ENCODE measurements at places on chromosomes 2 and 18.
A peak's percentile ranks its signal among the peaks of the same experiment; 100 is the strongest.

- DNase-seq: peak; percentile 73
Measured at GRCh38 chr2:111168528-111169239, 48.0 kb downstream of the BCL2L11 start.

DNA sequence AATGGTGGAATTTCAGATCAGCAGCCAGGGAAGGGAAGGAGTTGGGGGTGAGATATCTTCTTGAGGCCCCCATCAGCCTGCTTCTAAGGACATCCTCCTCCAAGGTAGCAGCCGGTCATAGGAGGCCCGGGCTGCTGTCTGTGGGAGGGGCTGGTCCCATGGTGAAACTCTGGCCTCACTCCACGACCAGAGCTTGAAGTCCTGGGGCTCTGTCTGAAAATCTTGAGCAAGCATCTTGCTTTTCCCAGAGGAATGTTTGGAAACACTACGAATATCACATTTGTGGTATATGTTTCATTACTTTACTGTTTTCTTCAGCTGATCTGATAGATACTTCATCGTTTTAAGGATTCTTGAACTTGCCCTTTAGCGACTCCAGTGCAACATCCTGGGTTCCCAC lies 103.7 kb downstream of the CTAGE1 start:
- no peak for DNase-seq

- DNase-seq: peak; percentile 15
Measured at GRCh38 chr2:236674646-236675045, 105.0 kb downstream of the ACKR3 start.

DNA sequence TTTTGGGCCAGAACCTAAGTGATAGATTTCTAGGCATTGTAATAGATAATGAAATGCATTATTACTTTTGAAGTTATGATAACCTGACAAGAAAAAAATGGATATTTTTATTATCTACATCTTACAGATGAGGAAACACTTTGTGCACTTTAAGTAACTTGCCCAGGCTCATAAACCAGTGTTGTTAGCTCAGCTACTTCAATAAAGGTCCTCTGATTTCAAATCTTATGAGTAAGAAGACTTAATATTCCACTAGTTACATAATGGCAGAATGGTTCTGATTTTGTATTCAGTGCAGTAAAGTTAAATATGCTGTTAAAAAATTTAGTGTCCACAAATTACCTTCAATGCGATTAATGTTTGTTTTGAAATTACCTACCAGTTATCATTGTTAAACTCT lies 199.0 kb downstream of the BABAM2 start:
- no peak for DNase-seq

DNA sequence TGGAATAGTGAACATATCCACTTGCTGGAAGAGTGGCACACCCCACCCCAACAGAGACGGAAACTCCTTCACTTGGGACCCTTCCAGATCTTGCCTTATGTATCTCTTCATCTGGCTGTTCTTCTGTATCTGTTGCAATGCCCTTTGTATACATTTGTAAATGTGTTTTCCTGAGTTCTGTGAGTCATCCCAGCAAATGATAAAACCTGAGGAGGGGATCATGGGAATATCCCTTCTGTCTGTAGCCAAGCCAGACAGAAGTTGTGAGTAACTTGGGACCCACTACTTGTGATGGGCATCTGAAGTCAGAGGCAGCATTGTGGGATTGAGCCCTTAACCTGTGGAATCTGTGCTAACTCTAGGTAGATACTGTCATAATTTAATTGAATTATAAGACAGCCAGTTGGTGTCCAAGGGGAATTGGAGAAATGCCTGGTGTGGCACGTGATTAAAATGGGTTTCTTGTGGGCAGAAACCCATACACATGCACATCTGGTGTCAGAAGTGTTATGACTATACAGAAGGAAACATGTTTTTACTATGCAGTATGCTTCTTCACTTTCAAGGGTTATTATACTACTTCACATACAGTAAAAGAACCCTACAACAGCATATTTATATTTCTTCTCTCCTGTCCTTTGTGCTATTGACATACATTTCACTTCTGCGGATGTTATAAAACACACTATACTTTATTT lies 32.3 kb upstream of the TMEM247 start:
- DNase-seq: no peak

DNA sequence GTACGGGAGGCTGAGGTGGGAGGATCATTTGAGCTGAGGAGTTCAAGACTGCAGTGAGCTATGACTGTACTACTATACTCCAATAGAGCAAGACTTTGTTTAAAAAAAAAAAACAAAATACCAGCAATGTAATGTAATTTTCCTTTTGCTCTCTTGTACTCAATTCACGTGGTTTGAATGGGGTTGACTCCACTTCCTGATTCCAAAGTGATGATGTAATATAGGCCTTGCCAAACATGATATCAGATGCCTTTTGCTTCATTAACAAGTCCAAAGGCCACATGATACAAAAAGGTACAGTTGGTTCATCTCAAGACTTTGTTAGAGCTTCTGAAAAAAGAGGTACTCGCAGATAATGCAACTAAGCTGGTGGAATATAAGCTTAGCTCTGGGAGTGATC lies 321.8 kb downstream of the ZEB2 start:
- no peak for DNase-seq

- DNase-seq: no peak
Measured at GRCh38 chr2:27897717-27898116, 7.2 kb downstream of the BABAM2 start.

DNA sequence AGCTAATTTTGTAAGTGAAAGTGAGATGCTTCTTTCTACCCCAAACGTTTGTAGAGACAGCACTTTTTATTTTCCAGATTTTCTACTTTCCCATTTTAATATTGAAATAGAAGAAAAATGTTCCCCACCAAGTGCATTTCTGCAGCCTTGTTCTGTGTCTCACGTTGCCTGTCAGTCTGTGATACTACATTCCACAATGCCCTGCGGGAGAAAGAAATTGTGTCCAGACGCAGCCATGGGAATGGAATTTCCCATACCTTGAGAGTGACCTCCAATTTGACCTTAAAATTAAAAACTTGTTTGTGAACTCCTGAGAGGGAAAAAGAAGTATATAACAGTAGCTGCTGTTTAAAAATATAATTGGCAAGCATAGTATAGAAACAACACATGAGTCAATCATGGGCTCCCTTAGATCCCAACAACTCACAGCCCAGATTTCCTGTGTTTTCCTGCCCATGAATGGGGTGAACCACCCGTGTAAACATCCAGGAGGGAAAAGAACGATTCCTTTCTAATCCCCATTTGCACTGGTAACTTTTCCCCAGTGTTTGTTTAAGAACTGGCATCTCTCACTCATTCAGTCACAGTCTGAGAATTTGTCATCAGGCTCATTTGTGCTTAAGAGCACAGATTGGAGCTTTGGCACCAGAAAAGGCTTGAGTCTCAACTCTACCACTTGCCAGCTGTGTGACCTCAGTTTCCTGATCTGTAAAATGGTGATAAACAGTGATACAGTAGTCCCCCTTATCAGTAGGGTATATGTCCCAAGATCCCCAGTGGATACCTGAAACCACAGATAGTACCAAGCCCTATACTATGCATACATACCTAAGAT lies 166.1 kb upstream of the ZNF521 start:
- DNase-seq: no peak

GRCh38 chr2:191391171-191391570 lies 146.0 kb downstream of the MYO1B start:
- no peak for DNase-seq

DNA sequence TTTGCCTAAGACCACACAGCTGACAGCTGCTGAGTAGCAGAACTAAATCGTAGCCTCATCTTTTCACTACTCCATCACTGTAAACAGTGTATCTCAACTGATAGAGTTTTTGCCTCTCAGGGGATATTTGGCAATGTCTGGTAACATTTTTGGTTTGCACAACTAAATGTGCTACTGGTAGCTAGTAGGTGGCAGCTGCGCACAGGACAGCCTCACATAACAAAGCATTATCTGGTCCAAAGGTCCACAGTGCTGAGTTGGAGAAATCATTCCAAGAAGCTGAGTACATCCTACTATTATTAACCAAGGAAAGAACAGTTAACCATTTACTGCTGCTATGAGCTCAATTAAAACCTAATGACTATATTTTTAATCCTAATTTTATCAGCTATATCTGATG lies 6.1 kb upstream of the CCDC102B start:
- no peak for DNase-seq

DNA sequence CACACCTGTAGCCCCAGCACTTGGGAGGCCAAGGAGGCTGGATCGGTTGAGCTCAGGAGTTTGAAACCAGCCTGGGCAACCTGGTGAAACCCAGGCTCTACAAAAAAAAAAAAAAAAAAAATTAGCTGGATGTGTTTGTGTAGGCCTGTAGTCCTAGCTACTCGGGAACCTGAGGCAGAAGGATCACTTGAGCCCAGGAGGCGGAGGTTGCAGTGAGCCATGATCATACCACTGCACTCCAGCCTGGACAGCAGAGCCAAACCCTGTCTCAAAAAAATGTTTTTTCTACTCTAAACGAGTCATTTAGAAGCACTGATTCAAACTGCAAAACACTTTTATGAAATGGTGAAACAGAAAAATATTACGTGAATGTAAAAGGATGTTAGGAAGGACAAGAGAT lies 69.1 kb upstream of the SLC39A10 start:
- DNase-seq: no peak

- no peak for DNase-seq
Measured at GRCh38 chr2:9797681-9798556, 45.4 kb upstream of the TAF1B start.

GRCh38 chr2:135546436-135546835 lies 15.2 kb downstream of the R3HDM1 start:
- DNase-seq: no peak

DNA sequence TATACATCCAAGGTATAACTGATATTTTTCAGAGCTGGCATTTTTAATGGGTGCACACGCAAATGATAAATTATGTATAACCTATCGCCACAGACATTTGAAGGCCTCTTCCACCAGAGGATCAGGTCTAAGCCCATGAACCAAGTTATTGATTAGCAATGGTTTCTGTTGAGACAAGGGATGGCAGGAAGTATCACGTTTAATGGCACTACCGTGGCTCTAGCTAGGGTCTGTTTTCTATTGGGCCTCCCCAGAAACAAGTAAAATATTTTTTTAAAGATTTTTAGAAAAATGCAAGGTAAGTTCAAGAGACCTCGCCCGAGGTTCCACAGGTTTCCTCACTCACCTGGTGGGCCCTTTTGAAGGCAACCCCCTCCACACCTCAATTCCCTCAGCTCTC lies 667 bp downstream of the GFPT1 start:
- DNase-seq: no peak

DNA sequence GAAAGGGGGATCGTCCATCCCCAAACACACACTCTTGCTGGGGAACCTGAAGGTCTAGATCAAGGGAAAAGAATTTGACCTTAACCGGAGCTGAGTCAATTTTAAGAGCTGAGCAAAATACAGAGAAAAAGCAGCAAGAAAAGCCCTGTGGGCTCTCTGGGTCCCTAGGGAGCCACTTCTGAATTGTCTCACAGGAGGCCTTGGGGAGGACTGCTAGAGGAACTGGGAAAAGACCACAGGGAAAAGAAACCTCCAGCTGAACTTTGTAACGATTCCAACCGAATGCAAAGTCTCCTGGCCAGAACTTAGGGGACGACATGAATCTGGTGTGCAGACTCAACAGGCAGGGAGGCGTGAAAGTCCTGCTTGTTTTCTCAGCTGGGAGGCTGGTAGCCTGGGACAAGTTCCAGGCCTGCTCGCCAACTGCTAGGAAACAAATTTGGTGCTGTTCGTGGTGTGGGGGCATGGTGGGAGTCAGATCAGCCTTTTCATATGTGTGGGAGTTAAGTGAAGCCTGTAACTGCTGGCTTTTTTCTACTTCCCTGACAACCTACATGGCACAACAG lies 644.6 kb upstream of the CNTNAP5 start:
- DNase-seq: no peak

- no peak for DNase-seq
Measured at GRCh38 chr2:156476850-156477206, 40.6 kb downstream of the GPD2 start.

GRCh38 chr2:32627814-32628579 lies at the start of gene TTC27:
TSS of gene TTC27 (plus strand) at chr2:32628050. CDS start at chr2:32628293, 243 bp downstream.
- DNase-seq: peak; percentile 95

DNA sequence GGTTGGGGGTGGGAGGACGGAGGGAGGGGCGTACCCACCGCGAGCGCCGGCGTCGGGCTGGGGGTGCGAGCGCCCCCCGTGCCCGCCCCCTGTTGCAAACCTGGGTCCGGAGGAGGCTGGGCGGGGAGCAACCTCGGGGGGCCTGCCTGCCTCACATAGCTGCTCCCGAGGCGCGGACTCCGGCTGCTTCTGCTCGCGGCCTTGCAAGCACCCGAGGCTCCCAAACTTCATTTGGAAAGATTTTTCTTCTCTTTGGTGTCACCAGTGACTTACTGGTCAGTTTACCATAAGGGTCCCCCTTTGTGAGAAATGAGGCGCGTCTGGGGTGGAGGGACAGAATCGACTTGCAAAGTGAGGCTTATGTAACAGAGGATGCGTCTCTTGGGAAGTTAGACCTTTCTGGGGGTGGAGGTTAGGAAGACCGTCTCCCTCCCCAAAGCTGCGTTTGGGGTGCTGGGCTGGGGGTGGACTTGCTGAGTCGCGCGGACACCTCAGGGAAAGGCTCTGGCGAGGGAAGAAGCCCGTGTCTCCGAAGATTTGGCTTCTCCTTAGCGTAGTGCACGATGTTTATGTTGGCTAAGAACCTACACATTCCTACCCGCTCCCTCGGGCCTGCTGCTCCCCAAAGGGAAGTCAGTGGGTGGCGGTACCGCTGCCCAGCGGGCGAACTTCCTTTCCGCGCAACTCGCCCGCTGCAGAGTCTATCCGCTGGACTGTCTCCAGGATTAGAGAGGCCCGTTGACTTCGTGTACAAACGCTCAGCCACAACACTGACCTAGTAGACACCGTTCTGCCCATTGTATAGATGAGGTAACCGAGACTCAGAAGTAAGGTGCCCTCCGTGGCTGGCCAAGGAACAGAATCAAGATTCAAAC lies 559 bp downstream of the TMEM37 start:
- no peak for DNase-seq

DNA sequence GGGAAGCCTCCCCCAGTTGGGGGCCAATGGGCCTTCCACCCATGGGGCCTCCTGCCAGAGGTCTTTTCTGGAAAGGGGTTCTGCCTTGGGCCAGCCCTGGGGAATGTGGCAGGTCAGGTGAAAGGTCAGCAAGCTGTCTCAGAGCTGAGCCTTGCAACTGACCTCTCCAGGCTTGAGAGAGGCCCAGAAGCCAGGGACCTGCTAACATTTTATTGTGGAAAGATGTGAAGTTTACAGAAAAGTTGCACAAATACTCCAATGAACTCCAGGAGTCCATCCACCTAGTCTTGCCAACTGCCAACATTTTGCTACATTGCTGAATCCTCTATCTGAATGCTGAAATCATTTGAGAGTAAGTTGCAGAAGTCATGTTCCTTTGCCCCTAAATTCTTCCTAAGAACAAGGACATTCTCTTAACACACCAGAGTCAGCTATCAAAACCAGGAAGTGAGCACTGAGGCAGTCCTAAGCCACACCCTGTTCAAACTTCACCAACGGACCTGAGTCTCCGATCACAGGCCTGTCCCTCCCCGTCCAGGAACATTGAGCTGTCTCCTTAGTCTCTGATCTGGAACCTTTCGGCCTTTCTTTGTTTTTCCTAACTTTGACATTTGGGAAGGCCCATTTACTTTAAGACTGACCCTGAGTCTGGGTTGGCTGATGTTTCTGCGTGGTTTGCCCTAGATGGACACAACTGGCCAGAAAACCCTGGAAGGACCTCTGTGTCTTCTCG lies 4.0 kb downstream of the SNORC start:
- no peak for DNase-seq

GRCh38 chr2:222194669-222195068 lies 104.1 kb downstream of the PAX3 start:
- DNase-seq: no peak

- no peak for DNase-seq
Measured at GRCh38 chr2:105141099-105141614, 100.4 kb upstream of the GPR45 start.

All from activated CD8-positive, alpha-beta memory T cell treated with anti-CD3 and anti-CD28 coated beads, Interleukin-2, amount 50 U/mL, for 48 hours (primary cell).